ENCODE measurements at places on chromosomes 12 and 14.

GRCh38 chr12:1608713-1609119, 14.3 kb upstream of the FBXL14 start:
- peak; percentile 26 for DNase-seq

GRCh38 chr14:50312734-50313054, 570 bp downstream of the DMAC2L start:
- DNase-seq: no peak

DNA sequence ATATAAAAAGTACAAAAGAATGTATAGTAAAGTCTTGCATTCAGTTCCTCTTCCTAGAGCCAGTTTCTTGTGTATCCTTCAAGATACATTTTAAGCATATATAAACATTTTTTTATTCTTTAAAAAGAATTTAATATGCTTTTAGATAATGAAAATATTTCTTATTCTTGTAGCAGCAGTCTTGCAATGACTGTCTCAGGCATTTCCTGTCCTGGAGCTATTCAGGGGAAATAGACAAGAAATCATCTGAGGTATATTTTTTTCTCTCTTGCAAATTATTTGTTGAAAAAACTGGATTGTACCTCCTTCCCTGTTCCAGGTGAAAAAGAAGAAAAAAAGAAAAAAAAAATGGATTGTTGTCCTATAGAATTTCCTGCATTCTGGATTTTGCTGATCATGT, 17.0 kb upstream of the ERBB3 start:
- DNase-seq: no peak

DNA sequence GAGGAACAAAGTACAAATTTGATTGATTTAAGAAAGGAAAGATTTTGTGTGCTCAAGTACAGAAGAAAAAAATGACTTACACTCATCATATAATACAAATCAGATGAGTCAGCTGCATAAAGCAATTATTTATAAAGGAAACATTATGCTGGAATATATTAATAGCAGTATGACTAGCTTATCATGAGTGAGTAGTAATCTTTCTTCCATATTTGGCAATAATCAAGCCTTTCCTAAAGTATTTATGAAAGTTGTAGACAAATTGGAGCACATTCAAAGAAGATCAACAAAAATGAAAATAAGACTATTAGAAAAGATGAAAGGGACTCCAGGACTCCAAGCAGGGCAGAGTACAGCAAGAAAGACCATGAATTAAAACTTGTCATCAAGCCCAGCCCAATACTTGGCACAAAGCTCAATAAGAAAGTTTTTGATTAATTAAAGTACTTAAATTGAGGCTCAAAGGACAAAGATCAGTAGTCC, 32.8 kb downstream of the CCER1 start:
- DNase-seq: no peak

DNA sequence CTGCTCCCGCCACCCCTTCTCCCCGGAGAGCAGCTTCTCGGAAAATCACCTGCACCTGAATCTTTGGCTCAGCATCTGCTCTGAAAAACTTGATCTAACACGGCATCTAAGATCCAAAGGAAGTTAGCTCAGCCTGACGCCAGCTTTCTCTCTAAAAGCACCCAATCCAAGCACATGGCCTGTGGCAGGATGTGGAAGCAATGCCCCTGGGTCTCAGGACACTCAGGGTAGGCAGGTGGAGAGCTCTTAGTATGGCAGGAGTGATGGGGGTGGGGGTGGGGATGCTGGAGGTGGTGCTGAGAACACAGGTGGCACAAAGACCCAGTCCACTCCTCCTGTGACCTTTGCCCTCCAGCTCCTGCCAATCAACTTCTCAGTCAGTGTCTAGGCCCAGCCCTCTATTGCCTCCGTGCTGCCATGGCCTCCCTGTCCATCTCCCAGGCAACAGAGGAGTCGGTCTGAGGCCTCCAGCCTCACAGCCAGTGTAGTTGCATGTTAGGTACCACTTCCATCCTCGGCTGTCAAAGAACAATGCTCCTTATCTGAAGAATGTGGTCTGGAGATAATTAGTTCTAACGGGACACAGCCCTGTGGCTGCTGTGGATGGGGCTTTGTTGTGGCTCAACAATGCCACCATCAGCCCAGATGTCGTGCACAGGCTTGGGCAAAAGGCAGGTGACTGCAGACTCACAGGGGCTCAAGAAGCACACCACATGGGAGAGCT, 180.0 kb upstream of the C14orf180 start:
- DNase-seq: no peak

DNA sequence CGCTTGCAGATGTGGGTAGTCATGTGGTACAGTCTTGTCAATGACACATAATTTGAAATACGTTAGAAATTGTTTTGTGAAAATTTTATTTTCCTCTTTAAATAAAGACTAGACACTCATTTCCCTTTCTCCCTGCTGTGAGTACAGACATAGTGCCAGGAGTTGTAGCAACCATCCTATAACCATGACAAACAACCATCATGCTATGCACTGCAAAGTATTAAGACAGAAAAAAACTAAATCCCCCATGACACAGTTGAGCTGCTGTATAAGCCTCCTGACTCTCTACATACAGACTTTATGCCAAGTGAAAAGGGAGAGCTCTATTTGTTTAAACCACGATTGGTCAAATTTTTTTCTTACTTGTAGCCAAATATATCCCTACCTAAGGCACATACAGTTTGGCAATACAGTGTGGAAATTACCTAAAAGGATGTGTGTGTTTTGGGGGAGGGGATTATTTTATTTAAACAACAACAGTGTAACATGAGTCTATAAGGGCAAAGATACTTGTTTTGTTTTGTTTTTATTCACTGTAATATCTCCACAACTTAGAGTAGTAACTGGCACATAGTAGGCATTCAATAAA, 45.0 kb upstream of the KRR1 start:
- no peak for DNase-seq

GRCh38 chr14:67071506-67071905, 117.7 kb upstream of the GARIN2 start:
- DNase-seq: no peak

DNA sequence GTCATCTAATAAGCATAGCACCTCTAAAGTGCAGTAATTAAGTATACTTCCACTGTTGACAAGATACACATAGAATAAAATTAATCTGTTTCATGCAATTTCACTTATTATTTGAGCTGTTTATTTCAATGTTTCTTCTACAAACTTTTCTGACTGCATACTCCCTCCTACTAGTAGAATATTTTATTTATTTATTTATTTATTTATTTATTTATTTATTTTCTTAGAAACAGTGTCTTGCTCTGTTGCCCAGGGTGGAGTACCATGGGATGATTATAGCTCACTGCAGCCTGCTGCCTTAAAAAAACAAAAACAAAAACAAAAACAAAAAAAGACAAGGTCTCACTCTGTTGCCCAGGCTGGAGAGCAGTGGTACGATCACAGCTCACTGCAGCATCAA, 68.4 kb upstream of the KITLG start:
- no peak for DNase-seq

DNA sequence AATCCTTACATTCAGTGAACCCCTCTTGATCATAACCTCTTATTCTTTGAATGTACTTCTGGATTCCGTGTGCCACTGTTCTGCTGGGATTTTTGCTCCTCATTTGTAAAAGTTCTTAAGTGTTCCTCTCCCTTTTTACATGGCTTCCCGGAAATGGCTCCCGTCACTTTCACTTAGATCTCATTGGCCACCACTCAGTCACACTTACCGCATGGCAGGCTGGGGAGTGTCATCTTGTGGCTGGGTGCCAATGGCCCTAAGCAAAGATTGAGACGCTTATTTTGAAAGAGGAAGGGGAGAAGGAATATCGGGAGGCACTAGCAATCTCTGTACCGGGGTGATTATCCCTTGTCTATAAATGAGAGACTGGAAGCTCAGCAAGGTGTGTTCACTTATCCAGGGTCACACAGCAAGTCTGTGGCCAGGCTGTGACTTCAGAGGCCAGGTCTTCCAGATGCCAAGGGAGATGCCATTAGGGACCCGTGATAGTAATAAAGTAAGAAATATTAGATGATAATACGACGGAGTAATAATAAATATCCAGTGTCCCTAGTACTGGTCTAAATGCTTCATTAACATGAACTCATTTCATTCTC, 68.8 kb downstream of the RNFT2 start:
- DNase-seq: no peak

- no peak for DNase-seq
These were observed 24.8 kb upstream of the EML1 start for GRCh38 chr14:99768381-99768780.

DNA sequence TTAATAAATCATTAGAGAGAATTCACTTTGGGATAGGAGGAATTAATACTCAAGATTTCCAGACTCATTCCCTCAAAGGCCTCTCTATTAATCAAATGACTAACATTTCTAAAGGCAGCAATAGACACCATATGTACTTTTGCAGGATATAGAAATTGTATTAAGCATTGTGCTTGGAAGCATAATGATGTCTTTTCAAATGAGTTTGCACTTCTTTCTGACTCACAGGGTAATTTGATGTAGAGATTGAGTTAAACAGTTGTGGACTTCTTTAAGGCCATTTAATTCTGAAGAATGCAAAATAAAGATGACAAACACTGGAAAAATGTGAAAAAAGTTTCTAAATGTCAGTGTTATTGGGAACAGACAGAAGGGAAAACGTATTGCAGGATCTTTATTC, 63.4 kb upstream of the CSRP2 start:
- DNase-seq: no peak

DNA sequence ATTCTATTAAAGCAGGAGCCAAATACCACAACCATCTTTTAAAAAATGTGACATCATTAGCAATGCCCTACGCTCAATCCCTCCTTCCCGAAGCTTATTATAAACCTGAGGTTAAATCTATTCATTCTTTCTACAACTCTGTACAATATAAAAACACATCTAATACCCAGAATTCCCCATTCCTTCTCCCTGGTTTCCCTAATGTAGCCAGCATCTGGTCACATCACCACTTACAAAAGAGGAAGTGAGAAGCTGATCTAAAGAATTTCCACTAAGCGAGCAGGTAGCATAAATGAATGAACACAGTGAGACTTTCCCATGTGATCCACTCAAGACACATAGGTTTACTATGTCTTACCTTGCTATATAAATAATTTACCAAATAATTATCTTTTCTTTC, 90.4 kb downstream of the LRP6 start:
- DNase-seq: no peak

- no peak for DNase-seq
These were observed 12.8 kb upstream of the CEP170B start for GRCh38 chr14:104852280-104852663.

DNA sequence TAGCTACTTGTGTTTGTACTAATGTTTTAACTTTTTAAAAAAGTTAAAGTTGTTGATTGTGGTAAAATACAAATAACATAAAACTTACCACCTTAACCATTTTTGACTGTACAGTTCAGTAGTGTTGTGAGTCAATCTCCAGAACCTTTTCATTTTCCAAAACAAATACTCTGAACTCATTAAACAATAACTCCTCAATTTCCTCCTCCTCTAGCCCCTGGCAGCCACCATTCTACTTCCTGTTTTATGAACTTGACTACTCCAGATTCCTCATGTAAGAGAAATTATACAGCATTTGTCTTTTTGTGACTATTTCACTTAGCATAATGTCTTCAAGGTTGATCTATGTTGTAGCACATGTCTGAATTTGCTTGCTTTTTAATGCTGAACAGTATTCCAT, 299.1 kb upstream of the AMIGO2 start:
- DNase-seq: no peak

Measured in NCI-H460 (cell line).